Left renal pelvis (tissue), 4 donors: ENCODE measurements at places on chromosomes 3 and 15. TPM values are rescaled to one million over a fixed set of nuclear protein-coding genes. Genes with fewer than 3 reads are reported as not detected.

Gene CACNA2D3
- 1.8 TPM for polyA plus RNA-seq

Gene MYO5C
- polyA plus RNA-seq = 25.3 TPM

Gene TMC3
- polyA plus RNA-seq = 0.18 TPM

Gene CYP11A1
- polyA plus RNA-seq = 1.3 TPM

Gene DUOXA1
- 0.10 TPM for polyA plus RNA-seq
